ENCODE measurements at places on chromosomes 7 and 10.
A peak's percentile ranks its signal among the peaks of the same experiment; 100 is the strongest.

DNA sequence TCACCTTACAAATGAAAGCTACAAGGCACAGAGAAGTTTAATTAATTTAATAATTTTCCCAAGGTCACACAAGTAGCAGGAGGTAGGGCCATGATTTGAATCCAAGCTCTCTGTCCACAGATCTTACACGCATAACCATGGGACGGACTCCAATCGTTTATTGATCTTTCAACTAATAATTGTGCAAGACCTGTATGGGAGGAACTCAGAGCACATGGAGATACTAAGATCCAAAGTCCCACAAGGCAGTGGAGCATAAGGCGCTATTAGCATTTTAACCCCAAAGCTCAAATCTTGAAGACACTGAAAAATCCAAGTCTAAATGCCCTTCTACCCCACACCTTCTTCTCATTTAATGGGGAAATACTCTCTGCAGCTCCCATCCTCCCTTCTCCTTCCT lies 143.5 kb downstream of the FGFR2 start:
- no peaks in the 10 kb centered on the region for H3K27me3 ChIP-seq
- no peak for DNase-seq
- H3K4me1 ChIP-seq = no peaks in the 10 kb centered on the region
- no peaks in the 10 kb centered on the region for H3K36me3 ChIP-seq
- no peak overlapping the region for H3K27ac ChIP-seq
- H3K4me3 ChIP-seq = no peak overlapping the region

DNA sequence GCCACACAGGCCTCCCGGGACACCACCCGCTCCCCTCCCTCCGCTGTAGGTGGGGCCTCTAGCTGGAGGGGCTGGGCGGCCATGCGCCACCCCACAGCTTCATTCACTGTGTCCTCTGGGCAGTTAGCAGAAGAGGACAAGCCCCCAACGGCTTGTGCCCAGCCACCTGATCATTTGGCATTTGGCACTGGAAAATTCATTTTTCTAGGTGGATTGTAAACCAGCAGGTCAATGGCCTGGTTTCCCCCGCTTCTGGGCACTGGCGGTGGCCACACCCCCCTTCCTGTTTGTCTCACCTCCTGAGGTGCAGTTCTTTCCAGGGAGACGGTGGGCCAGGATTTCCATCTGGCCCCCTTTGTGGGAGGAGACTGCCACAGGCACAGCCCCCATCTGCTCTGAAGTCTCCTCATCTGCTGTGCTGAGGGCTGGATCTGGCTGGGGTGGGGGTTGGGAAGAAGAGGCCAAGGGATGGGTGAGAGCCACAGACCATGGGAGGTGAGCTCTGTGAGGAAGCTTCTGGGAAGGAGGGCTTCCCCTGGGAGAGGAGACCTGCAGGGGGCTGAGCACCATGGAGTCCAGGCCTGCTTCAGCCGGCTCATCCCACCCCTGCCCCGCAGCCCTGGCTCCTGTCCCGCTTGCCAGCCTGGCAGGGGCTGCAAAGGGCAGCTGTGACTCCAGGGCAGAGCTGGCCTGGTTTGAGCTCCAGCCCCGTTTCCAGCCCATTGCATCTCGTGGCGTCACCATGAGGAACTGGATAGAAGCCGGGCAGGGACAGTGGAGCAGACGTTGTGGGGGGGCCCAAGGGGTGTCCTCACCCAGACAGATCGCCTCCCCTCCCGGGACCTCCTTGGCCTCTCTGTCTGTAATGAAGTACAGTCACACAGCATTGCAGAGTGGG lies 40.1 kb upstream of the SLC29A3 start:
- no peak for DNase-seq
- H3K36me3 ChIP-seq = no peaks in the 10 kb centered on the region
- no peak overlapping the region for H3K4me3 ChIP-seq
- no peaks in the 10 kb centered on the region for H3K27me3 ChIP-seq
- H3K4me1 ChIP-seq = no peaks in the 10 kb centered on the region
- no peak overlapping the region for H3K27ac ChIP-seq

DNA sequence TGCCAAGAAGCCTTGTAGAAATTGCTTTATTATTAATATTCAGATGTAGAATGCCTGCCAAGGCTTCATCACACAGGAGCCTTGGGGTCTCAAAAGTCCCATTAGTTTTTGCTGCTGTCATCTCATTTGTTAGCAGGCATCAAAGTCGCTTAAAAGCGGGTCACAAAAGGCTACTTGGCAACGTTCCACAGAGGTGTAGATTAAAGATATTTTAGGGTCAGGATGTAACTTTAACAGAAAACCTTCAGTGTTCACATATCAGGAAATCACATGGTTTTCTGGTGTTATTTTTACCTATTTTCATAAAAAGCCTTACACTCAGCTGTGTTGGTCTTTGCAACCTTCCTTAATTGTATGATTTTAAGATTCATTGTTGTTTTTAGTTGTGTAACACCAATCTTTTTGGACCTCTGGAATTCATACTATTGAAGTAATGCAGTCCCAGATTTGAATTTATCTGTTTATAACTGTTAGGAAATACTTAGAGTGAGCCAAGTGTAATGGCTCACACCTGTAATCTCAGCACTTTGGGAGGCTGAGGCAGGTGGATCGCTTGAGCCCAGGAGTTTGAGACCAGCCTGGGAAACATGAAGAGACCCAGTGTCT lies 65.3 kb downstream of the TET1 start:
- no peaks in the 10 kb centered on the region for H3K36me3 ChIP-seq
- no peak overlapping the region for H3K4me3 ChIP-seq
- DNase-seq = peak; percentile 17
- H3K4me1 ChIP-seq = peaks cover 26% of the 10 kb centered on the region
- H3K27ac ChIP-seq = no peak overlapping the region

DNA sequence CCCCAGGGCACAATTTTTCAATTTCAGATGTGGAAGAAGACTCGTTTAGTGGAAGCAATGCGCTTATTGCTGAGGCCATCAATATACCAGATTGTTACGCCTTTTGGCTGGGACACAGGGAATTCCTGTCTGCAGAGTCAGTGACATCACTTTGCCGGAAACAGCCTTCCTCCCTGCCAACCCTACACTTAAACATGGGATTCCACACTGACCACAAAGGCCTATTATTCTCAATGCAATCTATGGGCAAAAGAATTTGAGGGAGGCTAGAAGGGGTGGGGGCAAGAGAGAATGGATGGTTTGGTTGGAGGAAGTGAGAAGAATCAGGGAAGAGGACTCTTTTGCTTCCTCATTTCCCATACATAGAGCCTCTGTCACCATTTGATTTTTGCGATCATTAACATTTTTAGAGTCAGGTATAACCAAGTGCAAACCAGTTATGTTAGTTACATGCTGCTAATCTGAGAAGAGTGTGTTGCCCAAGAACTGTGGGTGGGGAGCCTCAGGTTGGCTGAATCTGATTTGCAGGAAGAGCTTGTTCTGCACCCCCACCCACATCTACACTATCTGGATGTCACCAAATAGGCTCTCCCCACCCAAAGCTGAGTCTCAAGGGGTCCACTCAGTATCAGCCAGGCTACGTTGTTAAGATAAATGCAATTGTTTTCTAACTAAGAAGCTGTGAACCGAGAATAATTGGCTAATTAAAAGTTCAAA lies 58.2 kb downstream of the ENTPD1 start:
- no peak overlapping the region for H3K27ac ChIP-seq
- no peak for DNase-seq
- no peaks in the 10 kb centered on the region for H3K4me1 ChIP-seq
- no peaks in the 10 kb centered on the region for H3K36me3 ChIP-seq
- no peak overlapping the region for H3K4me3 ChIP-seq
- H3K27me3 ChIP-seq = no peaks in the 10 kb centered on the region

DNA sequence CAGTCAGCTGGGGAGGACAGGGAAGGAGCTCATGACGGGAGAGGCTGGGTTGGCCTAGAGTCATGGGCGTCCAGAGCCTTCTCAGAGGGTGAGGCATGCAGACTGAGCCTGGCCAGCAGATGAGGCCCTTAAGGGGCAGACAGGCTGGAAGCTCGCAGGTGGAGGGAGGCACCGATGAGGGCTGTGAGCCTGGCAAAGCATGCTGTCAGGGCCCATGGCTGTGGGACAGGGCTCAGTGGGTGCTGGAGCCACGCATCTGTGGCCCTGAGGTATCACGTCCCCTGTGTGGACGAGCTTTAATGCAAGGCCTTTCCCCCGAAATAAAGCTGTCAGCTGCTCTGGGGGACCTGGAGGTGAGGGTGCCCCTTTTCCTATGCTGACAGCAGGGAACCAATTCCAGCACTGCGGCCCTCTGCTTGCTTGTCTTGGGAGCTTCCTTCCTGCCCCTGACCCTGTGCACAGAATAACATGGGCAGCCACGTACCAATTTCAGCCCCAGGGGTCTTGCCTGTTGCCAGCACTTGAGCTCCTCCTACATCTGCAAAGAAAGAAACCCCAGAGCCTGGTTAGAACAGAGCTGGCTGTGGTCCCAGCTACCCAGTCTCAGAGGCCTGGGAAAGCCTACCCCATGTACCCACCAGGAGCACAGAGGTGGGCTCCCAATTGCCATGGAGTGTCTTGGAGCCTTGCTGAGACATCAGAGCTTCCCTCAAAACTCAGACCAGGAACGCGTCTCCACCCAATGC lies 20.6 kb downstream of the TMEM273 start:
- H3K4me1 ChIP-seq = peaks cover 2% of the 10 kb centered on the region
- no peaks in the 10 kb centered on the region for H3K36me3 ChIP-seq
- H3K4me3 ChIP-seq = no peak overlapping the region
- H3K27me3 ChIP-seq = no peaks in the 10 kb centered on the region
- no peak overlapping the region for H3K27ac ChIP-seq
